G401 (cell line): ENCODE measurements at places on chromosomes 7 and 10.

DNA sequence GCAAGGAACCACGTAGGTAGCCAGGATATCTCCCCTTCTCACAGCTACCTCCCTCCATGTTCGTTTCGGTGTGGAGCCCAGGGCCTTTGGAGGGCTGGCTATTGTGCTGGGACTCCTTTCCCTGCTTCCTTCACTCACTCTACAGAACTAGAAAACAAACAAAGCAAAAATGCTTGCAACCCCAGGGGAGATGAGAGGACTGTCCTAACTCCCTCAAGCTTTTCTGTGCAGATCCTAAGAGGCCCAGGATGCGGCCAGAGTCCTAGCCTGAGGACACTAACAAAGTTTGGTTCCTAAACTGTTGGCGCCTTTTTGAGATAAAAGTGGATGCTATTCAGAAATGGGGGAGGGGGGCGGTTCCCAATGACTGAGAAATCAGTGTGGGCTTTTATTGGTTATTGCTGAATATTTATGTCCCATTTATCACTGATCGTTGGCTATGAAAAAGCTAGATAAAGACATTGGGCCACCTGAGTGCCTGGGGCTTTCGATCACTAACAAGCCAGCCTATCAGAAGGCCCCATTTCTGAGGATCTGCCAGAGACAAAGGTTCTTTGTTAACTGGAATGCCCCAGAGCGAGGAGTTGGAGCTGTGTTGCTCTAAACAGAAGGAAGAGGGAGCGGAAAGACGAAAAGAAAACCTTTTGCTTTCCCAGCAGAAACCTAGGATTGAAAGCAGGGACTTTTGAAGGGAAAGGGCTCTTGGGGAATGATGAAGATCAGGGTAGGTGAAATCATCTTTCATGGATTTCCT lies 95.2 kb upstream of the EGR2 start:
- no peak for DNase-seq

GRCh38 chr7:153258686-153259085 lies 499.1 kb downstream of the ACTR3B start:
- DNase-seq, result no peak

- DNase-seq, result no peak
Observed at GRCh38 chr10:123742751-123743440, 76.7 kb downstream of the GPR26 start.

DNA sequence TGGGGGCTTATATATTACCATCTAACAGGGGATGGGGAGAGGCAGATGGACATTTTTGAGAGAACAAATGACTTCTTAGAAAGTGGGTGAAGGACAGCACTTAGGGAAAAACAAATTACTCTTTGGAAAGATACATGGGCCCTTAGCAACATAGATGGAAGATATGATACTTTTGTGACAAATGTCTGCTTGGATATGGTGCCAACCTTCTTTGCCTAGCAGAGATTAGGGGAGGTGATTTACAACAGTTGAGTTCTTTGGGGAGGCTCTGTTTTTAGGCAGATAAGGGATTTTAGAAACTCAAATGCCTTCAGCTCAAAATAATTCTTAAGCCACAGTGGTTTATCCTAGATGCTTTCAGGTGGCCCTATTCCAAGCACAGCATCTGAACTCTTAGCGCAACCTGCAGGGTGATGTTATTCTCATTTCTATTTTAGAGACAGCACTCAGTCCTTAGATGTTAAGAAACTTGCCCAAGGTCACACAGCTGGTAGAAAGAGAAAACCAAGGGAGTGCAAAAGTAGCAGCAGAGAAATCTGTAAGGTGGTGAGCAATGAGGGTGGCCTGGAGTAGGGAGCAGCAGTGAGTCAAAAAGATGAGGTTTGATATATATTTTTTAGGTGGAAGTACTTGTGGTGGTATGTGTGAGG lies 75.1 kb upstream of the KMT2E start:
- DNase-seq, result no peak

- no peak for DNase-seq
Observed at GRCh38 chr10:71086439-71087080, 125.8 kb upstream of the UNC5B start.

- DNase-seq, result no peak
Observed at GRCh38 chr10:17125206-17125893, 4.3 kb downstream of the CUBN start.
